ENCODE measurements at places on chromosomes 4 and X.

DNA sequence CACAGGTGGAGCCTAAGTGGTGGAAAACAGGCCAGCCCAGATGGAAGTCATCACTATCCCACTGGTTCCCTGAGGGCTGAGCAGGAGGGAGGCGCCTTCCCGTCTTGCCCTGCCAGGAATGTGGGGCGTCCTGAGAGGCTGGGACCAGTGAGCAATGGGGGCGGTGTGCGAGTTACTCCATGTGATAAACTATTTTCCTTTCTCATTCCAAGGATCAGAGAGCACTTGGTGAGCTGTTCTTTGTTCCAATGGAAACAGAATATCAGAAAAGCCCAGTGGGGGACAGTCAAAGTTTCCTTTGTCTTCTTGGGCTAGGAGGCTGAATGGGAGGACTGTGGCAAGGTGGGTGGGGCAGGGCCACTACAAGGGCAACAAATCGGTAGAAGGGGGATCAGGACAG is 86.2 kb downstream of the NHSL2 start:
- DNase-seq = no peak

GRCh38 chr4:126954537-126955291 is 678.0 kb upstream of the INTU start:
- DNase-seq = no peak

DNA sequence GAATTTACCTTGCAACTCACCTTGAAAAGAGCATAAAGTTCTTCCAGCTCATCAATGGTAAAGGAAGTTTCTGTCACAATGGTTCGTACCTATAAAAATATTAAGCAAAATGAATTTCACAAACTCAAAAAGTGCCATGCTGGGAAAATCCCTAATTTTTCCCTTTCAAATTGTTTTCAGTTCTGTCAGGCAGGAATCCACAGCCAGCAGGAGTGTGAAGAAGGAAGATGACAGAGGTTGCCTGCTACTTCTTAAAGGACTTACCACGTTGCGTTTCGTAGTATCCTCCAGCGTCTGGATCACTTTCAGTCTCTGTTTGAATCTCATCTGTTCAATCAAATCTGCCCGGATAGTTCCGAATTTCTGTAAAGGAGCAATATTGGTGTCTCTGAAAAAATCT is 70.3 kb upstream of the UCP1 start:
- no peak for DNase-seq

GRCh38 chrX:40085102-40085551 is 12.6 kb downstream of the BCOR start:
- no peak for DNase-seq

DNA sequence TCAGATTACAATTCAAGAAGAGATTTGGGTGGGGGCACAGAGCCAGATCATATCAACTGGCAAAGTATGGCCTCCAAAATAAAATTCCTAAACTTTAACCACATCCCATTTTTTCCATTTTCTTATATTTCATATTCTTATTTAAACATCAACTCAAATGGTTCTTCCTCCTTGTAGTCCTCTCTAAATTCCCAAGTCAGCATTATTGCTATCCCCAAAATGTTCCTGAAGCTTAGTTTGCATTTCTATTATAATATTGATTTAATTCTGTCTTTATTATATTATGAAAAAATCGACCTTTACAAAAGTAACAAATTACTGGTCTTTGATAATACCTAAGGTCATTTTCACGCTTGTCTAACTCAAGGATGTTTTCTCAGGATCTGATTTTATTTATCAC is 67.5 kb downstream of the NPY1R start:
- no peak for DNase-seq

DNA sequence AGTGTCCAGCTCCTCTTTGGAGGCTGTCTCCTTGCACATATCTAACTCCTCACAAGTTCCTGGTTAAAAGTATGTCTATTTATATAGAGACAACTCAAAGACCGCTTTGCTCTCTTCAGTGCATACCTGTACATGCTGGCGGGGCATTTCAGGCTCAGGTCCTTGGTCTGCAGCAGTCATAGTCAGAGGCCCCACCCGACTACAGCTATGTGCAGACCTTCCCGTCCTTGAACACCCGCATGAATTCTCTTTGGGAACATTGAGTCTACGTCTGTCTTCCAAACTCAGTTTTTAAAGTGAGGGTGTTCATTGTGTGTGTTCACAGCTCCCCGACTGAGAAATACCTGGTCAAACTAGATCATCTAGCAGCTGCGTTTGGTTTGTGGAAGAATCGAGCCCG is 4.2 kb downstream of the BCOR start:
- no peak for DNase-seq

DNA sequence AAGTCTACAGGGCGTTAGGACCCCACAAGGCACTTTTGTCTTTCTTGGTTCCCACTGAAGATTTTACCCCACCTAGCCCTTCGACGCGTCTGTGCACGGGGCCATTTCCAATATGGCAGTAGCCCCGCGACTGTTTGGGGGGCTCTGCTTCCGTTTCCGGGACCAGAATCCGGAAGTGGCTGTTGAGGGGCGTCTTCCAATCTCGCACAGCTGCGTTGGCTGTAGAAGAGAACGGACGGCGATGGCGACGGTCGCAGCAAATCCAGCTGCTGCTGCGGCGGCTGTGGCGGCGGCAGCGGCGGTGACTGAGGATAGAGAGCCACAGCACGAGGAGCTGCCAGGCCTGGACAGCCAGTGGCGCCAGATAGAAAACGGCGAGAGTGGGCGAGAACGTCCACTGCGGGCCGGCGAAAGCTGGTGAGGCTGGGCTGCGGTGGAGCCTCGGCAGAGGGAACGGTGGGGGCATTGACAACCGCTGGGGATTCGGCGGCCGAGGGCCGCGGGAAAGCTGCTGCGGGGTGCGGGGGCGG is at the start of gene USP11:
Gene USP11, plus strand, starts transcription at position 207 of the 530 bp plus-strand sequence. Its CDS starts 35 bp downstream, at position 242.
- peak; percentile 77 for DNase-seq

GRCh38 chrX:26192204-26192603 is at the start of gene MAGEB6:
TSS of gene MAGEB6 (plus strand) at chrX:26192440. CDS start at chrX:26193847, 1,407 bp downstream.
- DNase-seq = no peak

GRCh38 chr4:20487852-20488251 is 212.4 kb upstream of the PACRGL start:
- DNase-seq = no peak

DNA sequence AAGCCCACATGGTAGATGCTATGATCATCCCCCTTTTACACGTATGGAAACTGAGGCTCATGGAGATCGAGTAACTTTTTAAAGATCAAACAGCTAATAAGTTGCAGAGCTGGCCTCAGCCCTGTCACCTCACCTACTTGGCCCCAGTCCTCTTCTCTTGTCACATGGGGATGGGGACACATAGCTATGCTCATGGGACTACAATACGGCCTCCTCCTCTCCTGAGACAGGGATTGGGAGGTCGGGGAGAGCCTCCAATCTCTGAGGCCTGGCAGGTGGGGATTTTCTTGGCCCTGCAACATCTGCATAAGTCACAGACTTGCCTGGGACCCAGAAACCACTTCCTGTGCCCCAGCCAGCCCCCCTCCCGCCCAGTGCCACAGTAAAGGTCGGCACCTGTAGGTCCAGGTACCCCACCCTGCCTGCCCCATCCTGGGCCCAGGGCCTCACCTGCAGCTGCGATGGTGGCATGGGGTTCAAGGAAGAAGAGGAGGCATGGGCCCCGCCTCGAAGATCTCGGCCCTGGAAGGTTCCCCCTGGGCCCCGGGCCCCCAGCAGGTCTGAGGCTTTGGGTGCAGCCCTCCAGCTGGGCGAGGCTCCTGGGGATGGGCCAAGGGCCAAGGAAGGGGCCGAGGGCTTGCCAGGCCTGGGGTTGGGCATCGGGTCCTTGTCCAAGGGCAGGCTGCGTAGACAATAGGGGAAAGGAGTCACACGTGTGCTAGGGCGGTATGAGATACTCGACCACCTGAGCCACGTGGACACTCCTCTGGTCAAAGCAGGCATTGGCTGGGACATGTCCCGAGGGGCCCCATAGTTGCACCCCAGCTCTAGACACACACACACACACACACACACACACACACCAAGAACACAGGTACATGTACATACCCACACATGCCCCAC is 6.4 kb downstream of the FOXP3 start:
- DNase-seq = no peak

DNA sequence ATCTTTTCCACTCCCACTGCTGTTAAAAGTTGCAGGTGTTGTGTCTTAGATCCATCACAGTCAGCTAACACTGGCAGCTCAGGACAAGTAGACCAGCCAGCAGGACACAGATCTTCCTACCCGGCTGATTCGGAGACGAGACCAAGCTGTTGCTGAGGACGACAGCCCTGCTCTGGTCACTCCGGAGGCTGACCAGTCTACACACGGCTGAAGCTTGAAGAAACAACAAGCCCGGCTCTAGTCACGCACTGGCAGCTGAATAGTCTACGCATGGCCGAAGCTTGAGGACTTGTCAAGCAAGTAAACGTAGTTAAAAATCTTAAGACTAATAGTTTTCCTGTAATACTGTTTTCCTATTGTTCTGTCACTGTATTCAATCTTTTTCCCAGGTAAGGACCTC is 1.8 kb downstream of the ACOX3 start:
- DNase-seq = peak; percentile 65

DNA sequence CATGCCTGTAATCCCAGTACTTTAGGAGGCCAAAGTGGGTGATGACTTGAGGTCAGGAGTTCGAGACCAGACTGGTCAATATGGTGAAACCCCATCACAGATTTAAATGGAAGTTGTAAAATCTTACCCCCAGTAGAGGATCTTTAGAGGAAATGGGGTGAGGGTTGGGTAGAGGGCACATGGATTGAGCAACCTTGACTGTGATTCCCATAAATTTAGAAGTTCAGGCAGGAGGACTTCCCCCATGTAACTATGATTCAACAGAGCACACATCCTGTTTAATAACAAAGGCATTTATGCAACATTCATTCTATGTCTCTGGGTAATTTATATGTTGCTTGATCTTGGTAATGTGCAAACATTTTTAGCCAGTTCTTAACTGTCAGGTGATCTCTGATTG is 143.1 kb downstream of the RBM47 start:
- DNase-seq = no peak

DNA sequence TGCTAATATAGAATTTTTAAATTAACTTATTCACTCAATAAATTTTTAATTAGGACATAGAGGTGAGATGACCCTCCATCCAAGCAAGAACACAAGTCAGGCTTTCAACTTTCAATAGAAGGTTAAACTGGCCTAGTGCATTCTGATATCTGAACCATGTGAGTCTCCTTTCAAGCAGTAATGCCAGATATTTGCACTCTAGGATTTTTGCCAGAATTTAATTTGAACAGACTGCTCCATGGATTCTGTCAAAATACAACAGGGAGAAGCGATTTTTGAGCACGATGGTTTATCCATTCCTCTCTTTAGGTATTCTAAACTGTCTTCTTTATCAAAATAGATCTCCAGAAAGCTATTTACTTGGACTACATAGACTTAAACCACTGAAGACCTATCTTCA is 72.0 kb upstream of the DCLK2 start:
- DNase-seq = no peak

DNA sequence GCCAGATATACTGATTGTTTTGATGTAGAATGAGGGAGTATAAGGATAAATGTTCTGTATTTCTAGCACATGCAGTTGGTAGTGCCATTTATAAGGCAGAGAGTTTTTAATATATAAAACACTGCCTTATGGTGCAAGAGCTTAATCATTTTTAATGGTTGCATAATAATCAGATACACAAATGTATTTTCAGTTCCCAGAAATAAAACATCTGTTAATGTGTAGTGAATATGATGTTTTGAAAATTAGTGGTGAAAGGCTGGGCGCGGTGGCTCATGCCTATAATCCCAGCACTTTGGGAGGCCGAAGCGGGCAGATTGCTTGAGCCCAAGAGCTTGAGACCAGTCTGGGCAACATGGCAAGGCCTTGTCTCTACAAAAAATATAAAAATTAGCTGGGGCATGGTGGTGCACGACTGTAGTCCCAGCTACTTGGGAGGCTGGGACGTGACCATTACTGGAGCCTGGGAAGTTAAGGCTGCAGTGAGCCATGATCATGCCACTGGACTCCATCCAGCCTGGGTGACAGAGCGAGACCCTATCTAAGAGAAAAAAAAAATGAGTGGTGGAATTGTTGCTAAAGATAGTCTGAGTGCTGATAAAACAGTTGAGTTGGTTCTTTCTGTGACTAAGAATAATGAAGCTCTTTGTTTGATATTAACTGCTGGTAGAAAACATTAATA is 29.3 kb downstream of the CLCN3 start:
- DNase-seq = no peak

DNA sequence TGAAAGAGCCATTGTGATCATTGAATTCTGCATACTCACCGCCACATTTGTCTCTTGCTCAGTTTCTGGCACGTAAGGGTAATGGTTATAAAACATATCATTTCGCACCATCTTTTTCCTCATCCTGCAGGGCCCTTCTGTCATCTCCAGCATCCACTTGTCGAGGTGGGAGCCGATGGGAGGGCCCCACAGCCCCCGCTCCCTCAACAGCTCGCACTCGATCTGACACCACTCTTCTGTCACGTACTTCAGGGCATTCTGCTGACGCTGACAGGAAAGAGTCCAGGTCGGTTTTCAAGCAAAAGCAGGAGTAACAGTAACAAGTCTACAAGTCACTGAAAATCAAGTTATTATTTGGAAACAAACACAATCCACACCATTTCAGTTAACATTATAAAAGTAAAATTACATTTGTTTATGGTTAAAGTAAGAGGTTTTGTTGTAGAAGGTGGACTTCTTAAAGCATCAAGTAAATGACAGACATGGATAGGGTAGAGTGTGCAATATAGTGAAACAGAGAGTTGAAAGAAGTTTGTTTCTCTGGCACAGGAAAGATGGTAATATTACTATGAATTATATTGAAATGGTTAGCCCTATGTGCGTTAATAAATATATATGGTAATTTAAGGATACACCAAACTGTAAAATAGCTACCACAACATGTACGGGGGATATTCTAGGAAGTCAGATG is 150.6 kb downstream of the CDS1 start:
- DNase-seq = no peak

DNA sequence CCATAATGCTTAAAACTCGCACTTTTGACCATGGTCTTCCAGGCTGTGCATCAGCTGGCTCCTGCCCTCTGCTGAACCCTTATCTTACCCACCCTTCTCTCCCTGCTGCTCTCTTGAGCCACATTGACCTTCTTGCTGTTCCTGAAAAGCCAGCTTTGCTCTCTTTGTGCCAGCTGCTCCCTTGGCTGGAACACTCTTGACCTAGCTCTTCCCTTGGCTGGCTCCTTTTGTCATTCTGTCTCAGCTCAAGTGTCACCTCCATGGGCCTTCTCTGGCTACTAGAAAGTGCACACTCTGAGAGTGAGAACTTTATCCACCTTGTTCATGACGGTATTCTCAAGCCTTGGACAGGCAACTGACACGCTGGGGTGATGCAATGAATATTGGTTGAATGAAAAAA is 112.1 kb downstream of the MGST2 start:
- DNase-seq = no peak

- peak; percentile 69 for DNase-seq
These were observed 10.3 kb downstream of the CYP4V2 start for GRCh38 chr4:186201535-186202230.

GRCh38 chr4:36532670-36533379 is 251.4 kb downstream of the DTHD1 start:
- DNase-seq = no peak

DNA sequence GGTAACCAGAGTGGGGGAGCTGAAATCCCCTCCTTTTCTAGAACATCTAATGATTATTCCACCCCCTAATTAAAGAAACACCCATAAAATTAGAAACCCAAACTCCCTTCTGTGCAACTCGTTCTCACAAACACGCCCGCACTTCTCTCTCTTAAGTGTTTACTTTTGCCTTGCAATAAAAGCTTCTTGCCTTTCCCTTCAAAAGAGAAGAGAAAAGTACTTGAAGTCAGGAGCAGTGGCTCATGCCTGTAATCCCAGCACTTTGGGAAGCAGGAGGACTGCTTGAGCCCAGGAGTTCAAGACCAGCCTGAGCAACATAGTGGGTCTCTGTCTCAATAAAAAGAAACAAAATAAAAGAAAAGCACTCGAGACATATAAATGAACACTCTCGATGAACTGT is 3.6 kb upstream of the GPR173 start:
- DNase-seq = no peak

Data from upper lobe of right lung (tissue), 1 donor.